ENCODE measurements at places on chromosomes 2 and 18.

DNA sequence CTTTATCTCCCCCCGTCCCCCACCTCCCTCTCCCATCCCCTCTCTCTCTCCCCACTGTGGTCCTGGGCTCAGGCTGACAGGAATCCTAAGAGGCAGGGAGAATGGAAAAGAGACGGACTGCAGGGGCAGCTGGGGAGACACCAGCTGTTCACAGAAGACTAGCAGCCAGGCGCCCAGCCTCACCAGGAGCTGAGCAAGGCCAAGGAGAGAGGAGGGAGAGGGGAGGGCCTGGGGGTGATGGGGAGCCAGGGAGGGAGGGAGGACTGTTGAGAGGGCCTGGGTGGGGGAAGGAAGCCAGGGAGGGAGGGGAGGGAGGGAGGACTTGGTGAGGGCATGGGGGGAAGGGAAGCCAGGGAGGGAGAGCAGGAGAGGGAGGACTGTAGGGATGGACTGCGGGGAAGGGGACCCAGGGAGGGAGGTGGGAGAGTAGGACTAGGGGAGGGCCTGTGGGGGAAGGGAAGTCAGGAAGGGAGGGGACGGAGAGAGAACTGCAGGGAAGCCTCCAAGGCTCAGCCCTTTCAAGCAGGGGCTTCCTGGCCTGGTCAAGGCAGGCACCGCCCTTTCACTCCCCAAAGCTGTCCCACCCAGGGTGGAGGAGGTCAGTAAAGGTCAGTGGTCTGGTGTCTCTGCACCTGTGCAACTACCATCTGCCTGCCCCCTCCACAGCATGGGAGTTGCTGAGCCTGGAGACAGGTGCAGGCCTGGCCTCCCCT lies 517.7 kb upstream of the MYT1L start:
- peak; percentile 54 for DNase-seq

GRCh38 chr2:240931319-240931949 lies 25.3 kb downstream of the CROCC2 start:
- no peak for DNase-seq

DNA sequence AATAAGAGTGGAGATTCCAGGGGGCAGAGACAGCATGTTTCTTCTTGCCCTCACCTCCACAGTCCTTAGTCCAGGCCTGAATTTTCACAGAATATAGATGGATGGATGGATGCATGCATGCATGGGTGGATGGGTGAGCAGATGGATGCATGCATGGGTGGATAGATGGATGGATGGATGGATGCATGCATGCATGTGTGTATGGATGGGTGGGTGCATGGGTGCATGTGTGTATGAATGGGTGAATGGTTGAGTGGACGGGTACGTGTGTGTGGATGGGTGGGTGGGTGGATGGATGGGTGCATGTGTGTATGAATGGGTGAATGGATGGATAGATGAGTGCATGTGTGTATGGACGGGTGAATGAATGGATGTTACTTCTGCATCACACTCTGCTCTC lies 153.3 kb downstream of the CELF4 start:
- no peak for DNase-seq

DNA sequence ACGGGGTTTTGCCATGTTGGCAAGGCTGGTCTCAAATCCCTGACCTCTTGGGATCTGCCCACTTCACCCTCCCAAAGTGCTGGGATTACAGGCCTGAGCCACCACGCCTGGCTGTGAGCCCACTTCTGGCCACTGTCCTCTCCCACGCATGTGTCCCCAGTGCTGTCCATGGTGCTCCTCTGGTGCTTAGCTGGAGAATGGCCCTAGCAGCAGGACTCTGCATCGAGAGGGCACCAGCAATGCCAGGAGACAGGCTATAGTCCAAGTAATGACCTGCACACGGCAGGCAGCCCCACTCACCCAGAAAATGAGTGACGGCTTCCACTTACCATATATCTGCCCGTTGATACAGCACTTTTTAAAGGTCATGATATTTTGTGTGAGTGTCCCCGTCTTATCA lies 66.3 kb upstream of the NARS1 start:
- DNase-seq: no peak

DNA sequence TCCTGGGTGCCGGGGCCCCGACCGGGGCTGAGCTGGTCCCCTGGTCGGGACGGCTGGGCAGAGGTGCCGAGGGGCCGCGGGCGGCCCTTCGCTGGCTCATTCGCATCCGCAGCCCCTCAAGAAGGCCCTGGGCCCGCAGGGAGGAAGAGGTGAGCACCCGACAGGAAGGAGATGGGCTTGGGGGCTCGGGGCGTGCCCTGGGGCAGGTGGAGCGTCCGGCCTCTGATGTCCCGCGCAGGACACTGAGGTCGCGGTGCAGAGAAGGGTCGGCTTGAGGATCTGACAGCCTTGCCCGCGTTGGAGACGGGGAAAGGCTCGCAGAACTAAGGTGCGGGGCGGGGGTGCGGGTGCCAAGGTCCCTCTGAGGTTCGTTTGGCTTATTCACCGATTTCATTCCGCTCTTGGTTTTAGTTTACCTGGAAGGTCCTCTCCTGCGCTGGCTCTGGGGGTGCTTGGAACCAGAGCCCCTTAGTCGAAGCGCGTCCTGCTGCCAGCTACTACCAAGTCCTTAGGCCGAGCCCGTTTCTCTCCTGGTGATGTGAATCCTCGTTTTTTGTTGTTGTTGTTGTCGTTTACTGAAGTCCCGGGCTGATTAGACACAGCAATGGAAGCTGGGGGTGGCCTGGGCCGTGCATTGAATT lies 18.9 kb upstream of the CD8A start:
- DNase-seq: no peak

DNA sequence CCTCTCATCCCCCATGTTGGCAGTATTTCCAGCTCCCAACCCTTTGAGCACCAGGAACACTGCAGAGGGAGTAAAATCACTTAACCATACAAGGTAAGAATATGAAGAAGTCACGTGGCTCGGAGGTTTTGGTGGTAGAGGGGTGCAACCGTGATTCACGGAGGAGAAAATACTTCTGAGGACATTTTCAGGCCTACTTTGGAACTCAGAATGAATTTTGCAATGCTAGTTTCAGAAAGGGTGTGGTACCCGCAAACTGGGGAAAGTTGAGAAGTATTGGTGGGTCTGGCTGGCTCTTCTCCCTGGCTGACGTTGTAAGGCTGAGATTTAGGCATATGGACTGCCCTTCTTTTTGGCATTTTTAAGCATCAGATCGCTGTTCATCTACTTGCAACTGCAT lies 442 bp downstream of the SERPINB5 start:
- no peak for DNase-seq

DNA sequence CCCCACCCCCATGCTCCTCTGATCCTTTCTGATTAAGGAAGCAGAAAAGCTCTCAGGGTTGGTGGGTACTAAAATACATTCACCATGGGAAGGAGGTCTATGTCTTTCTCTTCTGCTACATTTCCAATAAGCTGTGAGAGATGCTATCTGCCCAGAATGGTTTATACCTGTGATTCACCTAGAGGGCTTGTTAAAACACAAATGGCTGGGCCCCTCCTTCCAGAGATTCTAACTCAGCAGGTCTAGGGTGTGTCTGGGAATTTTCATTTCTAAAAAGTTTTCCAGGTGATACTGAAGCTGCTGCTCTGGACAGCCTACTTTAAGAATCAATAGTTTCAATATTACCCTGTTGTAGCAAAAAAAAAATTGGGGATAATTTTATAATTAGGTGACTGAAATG lies 772.2 kb upstream of the ZEB2 start:
- DNase-seq: no peak
